Mesothelial cell of epicardium (in vitro differentiated cells): ENCODE measurements at places on chromosomes 5 and 9.

- H3K36me3 ChIP-seq = peaks cover 3% of the 10 kb centered on the region
- H3K4me3 ChIP-seq = peak overlapping the region; percentile 80
- DNase-seq = peak; percentile 89
- peak overlapping the region; percentile 85 for H3K27ac ChIP-seq
- H3K4me1 ChIP-seq = peaks cover 21% of the 10 kb centered on the region
- H3K27me3 ChIP-seq = no peaks in the 10 kb centered on the region
Measured at GRCh38 chr9:14993061-14993800, 83.0 kb upstream of the FREM1 start.

DNA sequence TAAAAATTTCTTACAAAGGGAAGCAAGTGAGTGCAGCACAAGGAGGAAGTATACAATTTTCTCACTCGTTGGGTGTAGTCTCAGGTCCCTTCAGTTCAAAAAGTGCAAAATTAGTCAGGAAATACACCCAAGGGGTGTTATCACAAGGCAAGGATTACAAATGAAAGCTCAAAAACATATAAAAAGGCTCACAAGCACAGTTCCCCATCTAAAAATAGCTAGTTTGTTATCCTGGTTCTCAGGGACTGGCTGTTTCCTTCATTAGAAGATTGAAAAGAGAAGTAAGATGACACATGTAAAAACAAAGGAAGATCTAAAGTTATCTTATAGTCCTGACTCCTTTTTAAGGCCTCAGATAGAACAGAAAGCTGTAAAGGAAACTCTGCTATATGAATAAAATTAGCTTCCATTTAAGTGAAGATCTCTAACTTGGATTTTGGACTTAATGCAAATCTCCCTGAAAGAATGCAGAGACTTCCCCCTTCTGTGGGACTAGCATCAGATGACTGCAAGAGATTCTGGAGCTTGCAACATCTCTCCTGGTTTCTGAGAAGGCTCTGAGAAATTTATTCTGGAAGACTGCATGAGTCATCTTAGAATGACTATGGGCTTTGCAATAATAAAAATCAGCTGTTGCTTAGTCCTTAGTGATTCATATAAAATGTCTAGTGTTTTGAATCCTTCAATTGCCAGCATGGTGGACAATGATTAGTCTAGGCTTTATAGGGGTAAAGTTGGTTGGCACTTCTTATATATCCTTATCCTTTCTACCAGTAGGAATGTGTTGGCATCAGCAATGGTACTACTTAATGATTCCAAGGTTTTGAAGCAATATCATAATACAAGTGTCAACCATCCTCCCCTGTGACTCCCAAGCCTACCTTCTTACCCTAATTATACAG, 25.4 kb downstream of the DAB2 start:
- no peak overlapping the region for H3K4me3 ChIP-seq
- no peaks in the 10 kb centered on the region for H3K36me3 ChIP-seq
- H3K27me3 ChIP-seq = no peaks in the 10 kb centered on the region
- no peak for DNase-seq
- peaks cover 35% of the 10 kb centered on the region for H3K4me1 ChIP-seq
- H3K27ac ChIP-seq = peak overlapping the region; percentile 72

DNA sequence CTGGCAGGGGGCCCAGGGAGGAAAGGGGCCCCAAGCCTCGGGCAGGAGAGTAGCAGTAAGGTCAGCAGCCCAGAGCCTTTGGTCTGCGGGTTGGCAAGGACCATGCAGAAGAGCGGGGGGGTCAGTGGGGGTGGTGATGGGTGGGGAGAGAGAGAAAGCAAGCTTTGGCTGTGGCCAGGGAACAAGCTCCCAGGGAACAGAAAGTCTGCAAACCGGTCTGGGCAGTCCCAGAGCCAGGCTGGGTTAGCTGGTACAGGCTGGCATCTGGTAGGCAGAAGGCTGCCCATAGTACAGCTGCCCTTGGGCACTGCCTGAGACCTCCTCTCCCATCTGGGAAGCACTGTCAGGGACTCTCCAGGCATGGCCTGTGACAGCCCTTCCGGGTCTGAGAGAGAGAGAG, 10.5 kb upstream of the EPB41L4B start:
- H3K27ac ChIP-seq = no peak overlapping the region
- no peak overlapping the region for H3K4me3 ChIP-seq
- H3K27me3 ChIP-seq = peaks cover 4% of the 10 kb centered on the region
- no peaks in the 10 kb centered on the region for H3K36me3 ChIP-seq
- H3K4me1 ChIP-seq = peaks cover 32% of the 10 kb centered on the region
- no peak for DNase-seq

DNA sequence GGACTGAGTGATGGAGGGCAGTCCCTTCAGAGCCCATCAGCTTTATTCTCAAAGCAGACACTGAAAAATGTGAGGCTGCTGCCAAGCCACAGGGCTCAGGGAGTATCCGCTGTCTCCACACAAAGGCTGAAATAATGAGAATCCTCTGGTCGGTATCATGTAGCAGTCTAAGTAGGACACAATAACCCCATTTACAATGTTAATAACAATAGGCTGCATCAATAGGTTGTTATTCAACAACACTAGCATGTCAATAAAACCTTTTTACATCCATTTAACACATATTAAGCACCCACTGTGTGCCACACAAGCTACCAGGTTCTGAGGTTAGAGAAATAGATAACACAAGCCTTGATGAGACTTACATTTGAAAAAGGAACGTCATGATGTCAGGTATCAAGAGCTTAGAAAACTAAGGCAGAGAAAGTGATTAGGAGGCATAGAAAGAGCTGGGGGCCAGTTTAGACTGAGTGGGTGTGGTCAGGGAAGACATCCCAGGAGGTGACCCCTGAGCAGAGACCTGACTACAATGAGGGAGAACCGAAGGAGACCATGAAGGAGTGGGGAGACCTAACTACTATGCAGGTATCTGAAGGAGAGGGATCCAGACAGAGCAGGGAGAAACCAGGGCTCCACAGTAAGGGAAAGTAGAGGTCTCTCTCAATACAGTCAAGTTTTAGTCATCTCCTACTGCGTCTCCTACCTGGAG, 140.1 kb upstream of the GRIA1 start:
- no peak for DNase-seq
- H3K4me3 ChIP-seq = no peak overlapping the region
- peaks cover 7% of the 10 kb centered on the region for H3K4me1 ChIP-seq
- H3K27me3 ChIP-seq = peaks cover 43% of the 10 kb centered on the region

DNA sequence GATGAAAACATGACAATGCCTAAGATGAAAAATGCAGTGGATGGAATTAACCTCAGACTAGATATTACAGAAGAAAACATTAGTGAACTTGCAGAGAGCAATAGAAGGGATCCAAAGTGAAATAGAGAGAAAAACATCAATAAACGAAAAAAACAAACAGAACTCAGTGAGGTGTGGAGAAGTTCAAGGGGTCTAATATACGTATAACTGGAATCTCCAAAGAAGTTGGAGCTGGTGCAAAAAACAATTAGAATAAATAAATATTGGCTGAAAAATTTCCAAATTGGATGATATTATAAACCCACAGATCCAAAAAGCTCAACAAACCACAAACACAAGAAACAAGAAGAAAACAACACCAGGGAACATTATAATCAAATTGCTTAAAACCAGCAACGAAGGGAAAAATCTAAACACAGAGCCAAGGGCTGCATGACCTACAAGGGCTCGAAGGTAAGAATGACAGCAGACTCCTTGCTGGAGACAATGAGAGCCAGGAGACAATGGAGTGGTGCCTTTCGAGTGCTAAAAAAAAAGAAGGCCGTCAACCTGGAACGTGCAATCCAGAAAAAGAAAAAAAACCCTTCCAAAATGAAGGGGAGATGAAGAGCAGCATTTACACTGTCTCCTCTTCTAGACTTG, 11.8 kb downstream of the FAM163B start:
- no peak overlapping the region for H3K27ac ChIP-seq
- H3K36me3 ChIP-seq = no peaks in the 10 kb centered on the region
- H3K4me3 ChIP-seq = no peak overlapping the region
- H3K4me1 ChIP-seq = no peaks in the 10 kb centered on the region
- H3K27me3 ChIP-seq = peaks cover 2% of the 10 kb centered on the region
- no peak for DNase-seq

DNA sequence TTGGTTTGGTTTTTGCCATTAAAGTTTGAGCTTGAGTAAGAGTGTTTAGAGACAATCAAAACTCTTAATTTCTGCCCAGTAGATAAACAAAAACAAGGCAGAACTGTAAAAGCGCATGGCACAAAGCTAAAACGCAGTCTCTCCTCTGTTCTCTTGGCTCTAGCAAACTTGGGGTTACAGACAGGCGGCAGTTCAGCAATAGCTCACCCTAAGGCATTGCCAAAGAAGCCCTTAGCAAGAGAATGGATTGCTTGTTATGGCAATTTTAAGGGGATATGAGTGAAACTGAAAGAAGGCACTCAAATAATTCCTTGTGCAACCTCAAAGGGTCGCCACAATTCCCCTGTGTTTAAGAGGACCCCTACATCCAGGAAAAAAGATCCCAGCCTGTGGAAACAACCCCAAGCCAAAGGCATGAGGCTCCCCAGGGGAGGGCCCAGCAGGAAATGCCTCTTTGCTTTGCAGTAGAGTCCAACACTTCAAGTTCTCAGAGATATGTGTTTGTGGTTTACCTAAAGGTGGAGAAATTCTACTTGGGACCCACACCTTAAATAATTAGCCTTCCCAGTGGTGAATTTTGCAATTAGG, 317.0 kb upstream of the MPDZ start:
- H3K4me3 ChIP-seq = no peak overlapping the region
- no peak for DNase-seq
- peaks cover 26% of the 10 kb centered on the region for H3K4me1 ChIP-seq
- H3K27me3 ChIP-seq = no peaks in the 10 kb centered on the region
- H3K36me3 ChIP-seq = peaks cover 2% of the 10 kb centered on the region

DNA sequence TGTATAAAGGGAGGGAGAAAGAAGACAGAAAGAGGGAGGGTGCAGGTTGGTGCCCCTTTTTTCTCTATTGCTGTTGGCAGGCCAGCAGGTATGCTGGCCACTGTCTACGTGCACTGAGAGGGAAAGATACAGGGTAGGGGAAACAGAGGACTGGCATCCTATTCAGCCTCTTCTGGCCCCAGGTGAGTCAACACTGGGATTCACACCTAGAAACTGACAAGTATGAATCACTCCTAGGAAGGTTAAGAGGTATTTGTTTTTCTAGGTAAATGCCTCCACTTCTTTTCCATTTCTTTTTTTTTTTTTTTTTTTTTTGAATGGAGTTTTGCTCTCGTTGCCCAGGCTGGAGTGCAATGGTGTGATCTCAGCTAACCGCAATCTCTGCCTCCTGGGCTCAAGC, 2.8 kb upstream of the UBAP1 start:
- H3K36me3 ChIP-seq = no peaks in the 10 kb centered on the region
- peaks cover 12% of the 10 kb centered on the region for H3K4me1 ChIP-seq
- no peak for DNase-seq
- H3K27ac ChIP-seq = no peak overlapping the region

GRCh38 chr5:35129921-35130485, 82.3 kb upstream of the AGXT2 start:
- H3K27ac ChIP-seq = no peak overlapping the region
- no peak for DNase-seq
- H3K4me3 ChIP-seq = no peak overlapping the region
- no peaks in the 10 kb centered on the region for H3K27me3 ChIP-seq
- H3K4me1 ChIP-seq = no peaks in the 10 kb centered on the region
